Purkinje cell (primary cell): ENCODE measurements at places on chromosomes 3 and 15. TPM values are rescaled to one million over a fixed set of nuclear protein-coding genes. Genes with fewer than 3 reads are reported as not detected.

SEMA6D gene
- polyA plus RNA-seq: 20.1 and 25.1 TPM in 2 replicates

IL12A gene
- not detected in 2 replicates for polyA plus RNA-seq

TM6SF1 gene
- 383 and 393 TPM in 2 replicates for polyA plus RNA-seq

NT5DC2 gene
- 0.76 and 3.4 TPM in 2 replicates for polyA plus RNA-seq

ASTE1 gene
- 3.0 and 4.7 TPM in 2 replicates for polyA plus RNA-seq

GOLGA6L2 gene
- polyA plus RNA-seq: not detected in 2 replicates

LSAMP gene
- 12.8 and 39.6 TPM in 2 replicates for polyA plus RNA-seq

RPL22L1 gene
- 95.0 and 129 TPM in 2 replicates for polyA plus RNA-seq

SLCO2A1 gene
- not detected in 2 replicates for polyA plus RNA-seq

SLC38A3 gene
- 0.16 and 4.2 TPM in 2 replicates for polyA plus RNA-seq
